ENCODE measurements at places on chromosomes 1 and 21. TPM values are rescaled to one million over a fixed set of nuclear protein-coding genes. Genes with fewer than 3 reads are reported as not detected.

The PADI3 gene
- not detected for total RNA-seq

The GPR3 gene
- 0.17 TPM for total RNA-seq

GRCh38 chr1:12546771-12547585 lies 71.0 kb downstream of the DHRS3 start:
- DNase-seq = no peak

GRCh38 chr1:164380893-164381292 lies 178.1 kb upstream of the PBX1 start:
- DNase-seq = peak; percentile 29

DNA sequence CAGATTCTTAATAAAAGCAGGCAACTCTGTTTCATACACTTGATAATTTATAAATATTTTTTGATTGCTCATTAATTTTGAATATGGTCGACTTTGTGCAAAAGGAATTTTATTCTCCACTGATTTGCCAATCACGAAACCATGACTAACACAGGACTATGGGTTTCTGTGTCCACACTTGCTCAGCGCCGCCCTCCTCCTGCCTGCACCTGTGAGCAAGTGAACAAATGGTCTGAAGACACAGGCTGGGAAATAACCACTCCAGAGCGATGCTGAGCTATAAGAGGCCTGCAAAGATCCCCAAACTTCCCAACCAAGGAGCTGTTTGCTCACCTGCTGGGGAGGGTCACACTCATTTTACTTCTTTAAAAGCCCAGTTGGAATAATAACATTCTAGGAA lies 19.6 kb downstream of the ABCB10 start:
- no peak for DNase-seq

Measured in adrenal gland (tissue), 19 donors.